ENCODE measurements at places on chromosomes 2 and 18.

DNA sequence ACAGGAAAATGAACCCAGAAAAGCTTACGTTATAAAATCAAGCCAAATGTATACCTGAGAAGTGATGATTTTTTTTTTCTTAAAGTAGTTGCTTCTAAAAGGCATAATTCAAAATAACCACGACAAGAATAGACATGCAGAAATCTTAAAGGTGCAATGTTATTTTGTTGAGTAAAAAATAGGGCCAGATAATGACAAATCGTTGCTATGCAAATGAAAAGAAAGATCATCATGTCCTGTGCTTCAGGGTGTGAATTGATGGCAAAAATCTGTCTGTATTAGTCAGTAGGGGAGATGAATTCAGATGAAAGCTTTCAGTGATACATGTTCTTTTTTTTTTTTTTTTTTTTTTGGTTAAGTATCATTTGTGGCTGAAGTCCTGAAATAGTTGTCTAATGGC lies 24.0 kb downstream of the LYPD6B start:
- DNase-seq = no peak

DNA sequence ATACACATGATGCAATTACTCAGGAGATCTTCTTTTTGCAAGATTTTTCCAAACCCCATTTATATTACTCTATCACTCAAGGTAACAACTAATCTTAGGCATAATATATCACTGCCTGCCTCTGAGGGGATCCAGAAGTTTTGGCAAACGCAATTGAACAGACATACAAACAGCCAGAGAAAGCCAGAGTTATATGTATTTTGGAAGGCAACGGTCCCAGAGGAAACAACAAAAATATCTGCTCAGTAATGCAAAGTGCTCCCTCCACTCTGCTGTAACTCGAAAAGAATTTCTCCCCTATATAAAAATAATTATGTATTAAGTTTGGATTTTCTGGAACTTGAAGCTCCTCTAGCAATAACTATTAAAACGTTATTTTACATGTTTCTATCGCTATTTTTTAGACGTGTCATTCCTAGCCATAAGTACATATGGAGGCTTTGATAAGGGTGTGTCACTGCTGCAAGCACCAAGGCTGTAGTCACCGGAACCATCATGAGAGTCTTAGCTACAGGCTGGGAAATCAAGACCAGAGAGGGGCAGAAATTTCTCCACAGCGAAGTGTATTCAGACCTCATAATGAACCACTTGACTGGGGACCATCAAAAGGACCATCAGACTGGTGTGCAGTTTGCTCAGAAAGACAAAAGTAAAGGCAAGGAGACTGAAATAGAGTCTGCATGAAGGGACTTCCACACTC lies 3.7 kb upstream of the GKN1 start:
- DNase-seq = no peak

- DNase-seq = no peak
These were observed 321.4 kb downstream of the ALK start for GRCh38 chr2:29599946-29600345.

- no peak for DNase-seq
These were observed 125.2 kb upstream of the HDAC4 start for GRCh38 chr2:239526038-239526437.

GRCh38 chr2:170467568-170468422 lies 247.3 kb upstream of the SP5 start:
- DNase-seq = no peak

GRCh38 chr2:142974288-142975024 lies 97.0 kb downstream of the KYNU start:
- DNase-seq = no peak

DNA sequence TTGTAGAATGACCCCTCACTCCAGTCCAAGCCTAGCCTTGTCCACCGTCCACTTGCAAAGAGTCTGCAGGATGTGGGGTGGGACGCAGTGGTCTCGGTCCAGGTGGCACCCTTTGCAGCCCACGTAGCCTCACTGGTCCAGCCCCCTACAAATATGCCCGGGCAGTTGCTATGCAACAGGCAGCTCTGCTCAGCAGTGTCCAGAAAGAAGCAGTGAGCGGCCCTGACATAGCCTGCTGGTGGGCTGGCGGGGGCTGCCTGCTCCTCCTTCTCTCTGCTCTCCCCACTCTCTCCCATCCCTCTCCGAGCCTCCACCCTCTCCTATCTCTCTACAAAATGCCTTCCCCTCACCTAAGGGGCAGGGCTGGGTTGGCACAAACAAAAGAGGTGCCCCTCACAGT lies 233.4 kb downstream of the CELF4 start:
- no peak for DNase-seq

DNA sequence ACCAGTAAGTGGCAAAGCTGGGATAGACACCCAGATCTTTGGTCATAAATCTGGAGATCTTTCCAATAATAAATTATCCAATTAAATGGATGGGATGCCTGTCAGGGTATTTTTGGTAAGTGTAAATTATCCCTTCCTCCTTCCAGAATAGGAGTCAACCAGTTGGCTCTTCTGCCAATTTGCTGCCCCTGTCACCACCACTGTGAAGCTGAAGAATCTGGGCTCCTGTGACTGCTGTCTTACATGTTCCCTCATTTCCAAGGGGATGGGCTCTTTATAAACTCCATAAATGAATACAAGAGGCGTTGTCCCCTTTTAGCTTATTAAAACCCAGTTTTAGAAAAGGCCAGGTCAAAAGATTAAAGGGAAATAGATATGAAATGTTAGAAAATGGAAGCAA lies 17.8 kb upstream of the BMP10 start:
- no peak for DNase-seq

- no peak for DNase-seq
These were observed 54.8 kb downstream of the RAPGEF4 start for GRCh38 chr2:172790404-172790803.

DNA sequence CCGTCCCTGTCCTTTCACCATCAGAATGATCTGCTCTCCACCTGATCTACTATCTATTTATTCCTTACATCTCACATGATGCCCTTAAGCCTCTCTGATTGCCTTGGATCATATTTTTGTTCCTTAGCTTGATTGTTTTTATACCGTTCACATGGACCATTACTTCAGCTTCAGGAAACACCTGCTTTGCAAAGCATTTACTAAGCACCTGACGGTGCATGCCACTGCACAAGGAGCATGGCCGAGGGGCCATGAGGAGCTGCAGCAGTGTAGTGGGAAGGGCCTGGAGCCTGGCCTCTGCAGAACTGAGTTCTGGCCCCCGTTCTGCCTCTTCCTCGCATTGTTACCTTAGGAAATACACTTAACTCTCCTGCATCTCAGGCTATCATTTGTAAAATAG lies 124.1 kb upstream of the NDUFV2 start:
- no peak for DNase-seq

DNA sequence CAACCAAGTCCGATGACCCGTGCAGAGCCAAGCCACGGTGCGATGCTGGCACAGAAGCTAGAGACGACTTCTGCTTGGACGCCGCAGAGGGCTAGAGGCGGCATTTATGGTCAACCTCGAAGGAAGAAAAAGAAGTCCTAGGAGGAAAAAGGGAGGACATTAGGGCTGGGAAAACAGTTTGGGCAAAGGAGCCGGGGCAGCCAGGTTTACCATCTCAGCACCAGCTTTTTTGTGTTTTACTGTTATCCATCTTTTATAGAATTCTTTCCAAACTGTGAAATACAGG lies 643 bp upstream of the DTNB start:
- no peak for DNase-seq

- no peak for DNase-seq
These were observed 243.6 kb downstream of the IRS1 start for GRCh38 chr2:226556050-226556449.

GRCh38 chr2:129759472-129760010 lies 219.9 kb upstream of the RAB6C start:
- DNase-seq = no peak

- no peak for DNase-seq
These were observed 101.1 kb downstream of the RNF144A start for GRCh38 chr2:7018282-7018701.

DNA sequence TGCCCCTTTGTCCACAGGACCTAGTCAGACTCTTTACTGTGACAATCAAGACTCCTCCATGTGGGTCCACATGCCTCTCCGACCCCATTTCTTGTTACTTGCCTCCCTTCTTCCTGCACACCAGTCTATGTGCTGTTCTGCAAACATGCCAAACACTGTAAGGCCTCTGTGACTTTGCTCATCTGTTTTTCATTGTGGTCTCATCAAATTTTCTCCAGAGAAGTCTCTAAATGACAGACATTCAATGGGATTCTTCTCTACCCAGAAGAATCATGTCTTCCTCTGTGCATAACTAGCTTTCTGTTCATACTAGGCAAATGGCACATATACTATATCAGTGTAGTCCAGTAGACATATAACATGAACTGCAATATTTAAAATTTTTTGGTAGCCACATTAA lies 43.0 kb upstream of the KCNE4 start:
- no peak for DNase-seq

DNA sequence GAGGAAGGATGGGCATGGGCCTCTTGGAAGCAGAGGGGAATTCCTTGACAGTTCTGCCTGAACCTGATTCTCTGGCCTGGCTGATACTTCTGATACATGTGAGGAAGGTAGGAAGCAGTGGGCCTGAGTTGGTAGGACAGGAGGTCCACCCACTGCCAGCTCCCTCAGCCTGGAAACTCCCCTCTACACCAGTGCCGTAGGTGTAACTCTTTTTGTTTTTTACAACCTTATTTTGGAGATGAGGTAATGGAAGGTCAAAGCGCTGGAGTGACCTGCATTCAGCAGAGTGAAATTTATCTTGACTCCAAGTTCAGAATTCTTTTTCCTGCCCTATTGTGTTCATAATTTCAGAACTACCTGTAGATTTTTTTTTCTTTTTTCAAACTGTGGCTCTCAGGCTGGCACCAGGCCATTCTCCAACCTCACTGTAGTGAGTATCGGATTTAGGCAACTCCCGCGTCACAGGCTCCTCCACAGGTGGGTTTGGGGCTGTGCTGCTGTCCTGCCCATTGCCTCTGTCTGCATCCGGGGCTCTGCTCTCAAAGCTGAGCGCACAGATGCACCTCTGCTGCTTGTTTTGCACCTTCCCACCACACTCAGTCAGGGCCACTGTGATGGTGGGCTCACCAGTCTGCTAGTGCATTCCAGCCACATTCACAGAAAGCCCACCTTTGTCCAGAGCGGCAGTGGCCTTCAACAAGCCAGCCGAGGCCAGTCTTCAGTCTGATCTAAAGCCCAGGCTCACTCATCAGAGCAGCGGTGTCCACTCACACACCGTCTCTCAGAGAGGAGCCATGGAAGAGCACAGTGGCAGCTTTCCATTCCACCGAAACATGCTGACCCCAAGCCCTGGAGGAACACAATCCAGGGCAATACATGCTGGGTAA lies 87.2 kb downstream of the UXS1 start:
- DNase-seq = no peak

DNA sequence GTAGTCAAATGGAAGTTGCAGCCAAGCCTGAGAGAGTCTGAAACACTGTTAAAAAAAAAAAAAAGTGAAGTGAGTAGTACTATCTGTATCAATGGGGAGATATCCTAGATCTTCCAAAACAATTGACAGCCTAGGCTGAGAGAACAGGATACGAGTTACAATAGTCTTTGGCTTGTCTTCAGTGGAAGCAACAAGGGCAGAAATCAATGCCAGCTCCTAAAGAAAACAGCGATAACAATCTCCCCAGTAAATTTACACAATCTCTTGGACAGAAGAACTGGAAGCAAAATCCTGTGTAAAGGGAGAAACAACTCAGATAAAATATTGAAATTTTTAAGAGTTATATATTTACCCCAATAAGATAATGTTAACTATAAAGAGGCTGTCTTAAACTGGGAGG lies 508.7 kb downstream of the LRRTM4 start:
- no peak for DNase-seq

DNA sequence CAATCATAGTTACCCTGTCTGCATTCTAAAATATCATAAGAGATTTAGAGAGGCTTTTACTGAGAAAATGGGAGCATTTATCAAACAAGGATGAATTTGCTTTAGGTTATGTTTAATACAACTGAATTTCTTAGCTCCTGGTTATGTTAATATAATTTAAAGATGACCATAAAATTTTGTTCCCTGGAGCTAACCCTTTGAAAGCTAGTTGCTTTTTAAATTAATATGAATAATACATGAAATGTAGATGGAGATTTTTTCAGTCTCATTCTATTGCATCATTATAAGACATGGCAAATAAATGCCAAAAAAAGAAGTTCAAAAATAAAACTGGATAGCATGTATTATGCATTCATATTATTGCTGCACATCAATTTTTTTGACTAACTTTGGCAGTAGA lies 344.1 kb upstream of the NXPH2 start:
- no peak for DNase-seq

DNA sequence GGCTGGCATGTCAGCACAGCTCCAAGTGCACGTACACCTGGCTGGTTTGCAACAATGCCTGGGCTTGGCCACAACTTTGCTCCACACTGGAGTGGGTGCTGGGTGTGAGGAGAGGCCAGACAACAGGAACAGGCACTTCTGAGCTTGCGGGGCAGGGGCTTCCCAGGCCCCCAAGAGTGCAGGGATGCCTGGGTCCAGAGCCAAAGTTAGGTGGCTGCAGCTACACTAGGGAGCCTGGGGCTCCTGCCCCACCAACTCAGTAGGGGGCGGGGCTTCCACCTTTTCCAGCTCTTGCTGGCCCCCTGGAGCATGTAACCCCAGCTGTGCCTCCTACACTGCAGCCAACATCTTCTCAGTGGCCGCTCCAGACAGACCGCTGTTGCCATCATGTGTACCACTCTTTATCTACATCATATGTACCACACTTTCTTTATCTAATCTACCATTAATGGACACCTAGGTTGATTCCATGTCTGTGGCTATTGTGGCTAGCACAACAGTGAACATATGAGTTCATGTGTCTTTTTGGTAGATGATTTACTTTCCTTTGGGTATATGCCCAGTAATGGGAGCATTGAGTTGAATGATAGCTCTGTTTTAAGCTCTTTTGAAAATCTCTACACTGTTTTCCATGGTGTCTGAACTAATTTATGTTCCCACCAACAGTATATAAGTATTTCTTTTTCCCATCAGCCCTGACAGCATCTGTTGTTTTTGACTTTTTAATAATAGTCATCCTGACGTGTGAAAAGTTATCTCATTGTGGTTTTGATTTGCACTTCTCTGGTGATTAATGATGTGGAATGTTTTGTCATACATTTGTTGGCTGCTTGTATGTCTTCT lies 87.9 kb downstream of the ZNF804A start:
- DNase-seq = no peak

DNA sequence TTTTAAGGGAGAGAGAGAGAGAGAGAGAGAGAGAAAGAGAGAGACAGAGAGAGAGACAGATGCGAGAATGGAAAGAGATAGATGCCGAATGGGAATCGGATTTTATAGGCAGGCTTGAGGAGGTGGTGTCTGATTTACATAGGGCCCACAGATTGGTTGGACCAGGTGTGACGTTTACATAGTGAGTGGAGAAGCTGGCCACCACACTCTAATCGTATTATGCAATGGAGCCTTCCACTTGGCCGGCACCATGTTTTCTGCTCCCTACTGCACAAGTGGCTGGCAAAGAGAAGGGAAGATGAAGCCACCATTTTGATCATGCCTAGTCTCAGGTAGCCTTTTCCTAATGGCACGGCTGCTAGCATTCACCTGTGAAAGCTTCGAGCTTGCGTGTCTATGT lies 33.9 kb downstream of the CD8B2 start:
- no peak for DNase-seq
